HAP-1 (cell line): ENCODE measurements at places on chromosomes 2 and 18.

DNA sequence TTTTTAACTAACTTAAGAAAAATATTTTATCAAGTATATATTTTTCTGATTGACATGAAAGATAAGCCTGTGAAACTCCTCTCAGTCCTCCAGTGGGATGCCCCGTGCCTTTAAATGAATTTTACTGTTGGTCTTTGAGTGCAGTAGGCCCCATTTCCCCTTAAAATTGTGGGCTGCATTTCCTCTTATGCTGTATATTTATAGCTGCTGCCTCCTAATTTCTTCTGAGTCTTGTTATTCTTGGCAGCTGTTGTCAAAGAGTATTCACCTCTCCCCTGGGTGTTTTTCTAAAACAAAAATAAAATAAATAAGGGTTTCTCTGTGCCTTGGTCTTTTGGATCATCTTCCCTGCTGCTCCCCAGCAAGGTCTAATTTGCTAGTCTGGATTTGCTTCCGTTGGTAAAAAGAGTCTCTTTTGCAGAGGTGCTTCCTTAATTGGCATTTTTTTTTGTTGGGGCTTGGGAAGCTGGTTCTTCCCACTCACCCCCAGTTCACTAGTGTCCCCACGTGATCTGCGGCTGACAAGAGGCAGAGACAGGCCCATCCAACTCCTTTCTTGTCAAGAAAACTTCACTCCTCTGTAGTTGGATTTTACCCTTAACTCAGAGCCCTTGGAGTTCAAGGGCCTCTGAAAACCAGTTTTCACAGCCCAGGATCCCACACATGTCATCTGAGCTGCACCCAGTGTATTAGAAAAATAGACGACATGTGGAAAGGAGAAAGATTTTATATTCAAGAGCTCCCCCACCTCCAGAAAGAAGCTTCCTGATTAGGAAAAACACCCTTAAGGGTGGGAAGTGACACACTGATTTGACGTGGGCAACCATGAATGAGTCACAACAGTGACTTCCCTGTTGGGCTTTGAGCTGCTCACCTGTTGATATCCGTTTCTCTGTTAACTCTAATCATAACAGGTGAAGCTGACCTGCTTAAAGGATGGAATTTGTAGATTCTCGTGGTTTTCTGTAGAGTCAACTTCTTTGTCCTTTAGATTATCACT lies 431.5 kb downstream of the DCDC2C start:
- no peak for DNase-seq

- DNase-seq = no peak
These were observed 356.6 kb upstream of the SALL3 start for GRCh38 chr18:78622907-78623541.

- no peak for DNase-seq
These were observed 25.1 kb downstream of the BMP10 start for GRCh38 chr2:68846091-68846490.

GRCh38 chr2:6081955-6082624 lies 389.9 kb downstream of the SOX11 start:
- DNase-seq = no peak

- no peak for DNase-seq
These were observed 21.0 kb downstream of the MIB1 start for GRCh38 chr18:21761471-21762115.
